ENCODE measurements at places on chromosomes 6 and 20.

DNA sequence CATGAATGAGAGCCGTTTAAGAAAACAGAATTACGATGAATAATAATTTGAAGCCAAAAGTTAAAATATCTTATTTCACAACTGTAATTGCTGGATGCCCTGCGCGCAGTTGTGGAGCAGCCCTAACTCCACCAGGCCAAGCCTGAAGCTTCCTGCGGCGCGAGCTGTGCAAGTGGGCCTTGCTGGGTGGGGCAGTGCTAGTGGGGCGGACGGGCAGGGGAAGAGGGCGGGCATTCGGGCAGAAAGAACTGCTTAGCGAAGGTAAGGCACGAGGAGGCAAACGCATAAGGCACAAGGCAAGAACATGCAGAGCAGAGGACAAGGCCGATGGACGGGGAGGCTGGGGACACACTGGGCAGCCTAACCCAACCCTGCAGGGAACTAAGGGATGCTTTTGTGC, 2.3 kb downstream of the HLA-DQB2 start:
- DNase-seq: no peak

GRCh38 chr6:149246691-149247384, 70.7 kb upstream of the TAB2 start:
- DNase-seq: no peak

DNA sequence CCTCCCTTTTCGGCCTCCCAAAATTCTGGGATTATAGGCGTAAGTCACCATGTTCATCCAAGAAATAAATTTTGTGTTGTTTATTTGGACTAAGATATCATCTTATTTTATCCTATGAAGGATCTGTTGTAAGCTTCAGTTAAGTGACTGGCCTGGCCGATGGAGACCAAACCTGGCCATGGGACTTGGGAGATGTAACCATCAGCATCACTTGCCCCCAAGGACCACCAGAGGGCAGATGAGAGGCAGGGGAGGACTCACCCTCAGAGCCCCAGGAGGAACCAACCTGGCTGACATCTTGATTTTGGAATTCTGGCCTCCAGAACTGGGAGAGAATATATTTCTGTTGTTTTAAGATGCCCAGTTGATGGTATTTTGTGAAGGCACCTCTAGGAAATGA, 266.7 kb downstream of the CDH26 start:
- no peak for DNase-seq

DNA sequence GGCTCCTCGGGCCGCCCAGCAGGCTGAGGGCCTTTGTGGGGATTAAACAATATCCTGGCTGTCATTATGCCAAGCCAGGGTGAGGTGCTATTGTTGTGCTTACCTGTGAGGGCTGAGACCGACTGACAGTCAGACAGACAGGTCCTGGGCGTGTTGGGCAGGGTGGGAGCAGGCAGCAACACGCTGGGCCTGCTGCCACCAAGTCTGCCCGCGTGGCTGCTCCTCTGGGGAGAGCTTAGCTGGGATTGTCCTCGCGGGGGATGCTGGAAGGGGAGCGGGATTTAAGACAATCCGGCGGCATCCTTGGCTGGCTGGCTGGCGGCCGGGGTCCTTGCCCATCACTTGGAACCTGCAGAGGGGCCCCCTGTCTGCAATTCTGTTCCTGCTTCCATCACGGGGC, 20.0 kb downstream of the ITPR3 start:
- DNase-seq: no peak
